ENCODE measurements at places on chromosomes 1 and 21. TPM values are rescaled to one million over a fixed set of nuclear protein-coding genes. Genes with fewer than 3 reads are reported as not detected.

GRCh38 chr1:69976896-69977295 is 228.5 kb downstream of the LRRC40 start:
- no peak for DNase-seq

Gene CTSK
- total RNA-seq, result 0.38 TPM

Gene IL20
- total RNA-seq, result not detected

DNA sequence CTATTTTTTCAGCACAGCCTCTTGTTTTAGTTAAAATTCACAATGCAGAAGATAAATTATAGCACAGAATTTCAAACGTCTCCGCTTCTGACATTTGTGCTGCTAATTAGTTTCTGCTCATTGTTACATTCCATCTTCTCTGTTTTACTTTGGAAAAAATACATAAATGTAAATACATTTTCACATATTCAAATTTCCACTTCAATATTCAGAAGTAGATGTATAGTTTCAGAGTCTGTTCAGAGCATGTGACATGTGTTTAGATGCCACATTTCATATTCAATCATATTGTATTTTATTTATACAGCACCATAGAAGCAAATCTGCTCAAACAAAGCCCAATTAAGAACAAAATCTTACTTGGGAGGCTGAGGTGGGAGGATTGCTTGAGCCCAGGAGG is 19.6 kb downstream of the TMEM35B start:
- no peak for DNase-seq

Gene GORAB
- 8.9 TPM for total RNA-seq

GRCh38 chr1:94792473-94793295 is 27.5 kb upstream of the SLC44A3 start:
- no peak for DNase-seq

Gene ELAPOR1
- 4.2 TPM for total RNA-seq

GRCh38 chr1:215082532-215083382 is at the start of gene KCNK2:
TSS of gene KCNK2 (plus strand) at chr1:215082737. CDS start at chr1:215083386, 649 bp downstream.
- no peak for DNase-seq

Gene BMP8B
- 0.24 TPM for total RNA-seq

Gene S100A14
- not detected for total RNA-seq

Gene HEYL
- 0.08 TPM for total RNA-seq

DNA sequence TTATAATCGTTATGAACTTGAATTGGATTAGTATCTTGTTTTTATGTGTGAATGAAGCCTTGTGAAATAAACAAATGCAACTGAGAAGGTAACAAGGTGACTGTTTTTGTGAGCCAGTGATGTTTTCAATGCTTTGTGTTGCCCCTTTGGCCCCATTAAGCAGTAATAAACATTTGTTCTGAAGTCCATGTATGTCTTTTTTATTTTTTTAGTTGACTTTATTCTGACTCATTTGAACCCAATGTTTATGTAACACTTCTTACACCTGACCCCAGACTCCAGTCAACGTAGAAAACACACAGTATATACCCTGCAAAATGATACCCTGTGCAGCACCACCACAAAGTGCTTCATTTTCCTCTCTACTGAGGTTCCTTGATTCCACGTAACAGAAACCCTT is 4.6 kb upstream of the CACYBP start:
- DNase-seq, result no peak

DNA sequence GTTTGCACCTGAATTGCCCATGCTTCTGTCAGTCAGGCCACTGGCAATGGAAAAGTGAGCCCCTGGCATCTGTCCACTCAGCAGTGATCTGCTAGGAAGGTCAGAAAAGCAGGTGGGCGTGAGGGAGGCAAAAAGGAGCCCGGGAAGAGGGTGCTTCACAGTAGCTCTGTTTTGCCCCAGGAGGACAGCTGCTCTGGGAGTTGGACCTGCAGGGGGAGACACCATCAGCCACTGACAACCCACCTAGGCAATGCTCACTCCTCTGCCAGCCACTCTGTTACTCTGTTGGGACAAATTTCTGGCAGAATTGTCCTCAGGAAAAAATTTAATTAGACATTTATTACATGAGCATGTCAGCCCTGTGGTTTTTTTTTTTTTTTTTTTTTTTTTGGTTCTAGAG is 146.4 kb downstream of the LRIG2 start:
- DNase-seq, result no peak

Gene GUCA2A
- not detected for total RNA-seq

Data from activated T-cell treated with anti-CD3 and anti-CD28 coated beads, Interleukin-2, amount 50 U/mL, for 4 hours (primary cell).